ENCODE measurements at places on chromosomes 16 and 17.

- DNase-seq: no peak
These were observed 178.6 kb downstream of the CPPED1 start for GRCh38 chr16:12625068-12625467.

DNA sequence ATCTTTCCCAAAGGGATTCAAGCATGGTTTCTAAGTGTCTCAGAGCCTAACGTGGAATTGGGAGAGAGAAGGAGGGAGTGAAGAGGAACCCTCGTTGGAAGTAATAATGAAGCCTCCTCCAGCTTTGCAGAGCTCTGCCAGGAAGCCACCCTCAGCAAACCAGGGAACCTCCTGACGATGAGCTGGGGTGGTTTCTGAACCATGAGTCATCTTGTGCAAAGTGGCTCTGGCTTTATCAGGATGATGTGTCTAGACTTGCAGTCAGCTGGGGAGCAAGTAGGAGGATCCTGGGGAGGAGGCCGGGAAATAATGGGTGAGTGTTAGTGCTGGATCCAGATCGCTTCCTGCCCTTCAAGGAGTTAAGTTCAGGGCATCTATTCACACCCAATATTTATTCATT, 191.7 kb upstream of the RBFOX1 start:
- no peak for DNase-seq

DNA sequence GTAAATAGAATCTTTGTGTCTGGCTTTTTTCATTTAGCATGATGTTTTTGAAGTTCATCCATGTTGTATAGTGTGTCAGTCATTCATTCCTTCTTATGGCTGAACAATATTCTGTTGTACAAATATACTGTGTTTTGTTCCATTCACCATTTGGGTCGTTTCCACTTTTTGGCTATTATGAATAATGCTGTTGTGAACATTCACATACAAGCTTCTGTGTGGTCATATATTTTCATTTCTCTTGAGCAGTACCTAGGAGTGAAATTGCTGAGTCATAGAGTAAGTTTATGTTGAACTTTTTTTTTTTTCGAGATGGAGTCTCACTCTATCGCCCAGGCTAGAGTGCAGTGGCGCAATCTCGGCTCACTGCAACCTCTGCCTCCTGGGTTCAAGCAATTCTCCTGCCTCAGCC, 32.3 kb upstream of the TAOK1 start:
- DNase-seq: no peak

DNA sequence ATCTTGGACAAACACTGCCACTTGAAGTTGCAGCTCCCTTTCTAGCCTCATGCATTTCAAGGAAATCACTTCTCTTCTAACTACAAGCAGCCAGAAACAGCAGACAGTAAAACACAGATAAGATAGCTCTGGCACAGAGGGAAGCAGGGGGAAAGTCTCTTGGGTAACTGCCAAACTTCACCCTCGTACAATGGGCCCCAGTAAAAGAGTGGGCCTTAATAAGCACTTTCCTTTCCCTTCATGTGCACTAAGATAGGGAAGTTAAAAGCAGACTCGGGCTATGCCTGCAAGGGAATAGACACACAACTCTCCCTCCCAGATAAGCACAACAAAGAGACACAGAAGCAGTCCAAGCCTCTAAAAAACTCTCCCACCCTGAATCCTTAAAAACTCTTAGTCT, 4.2 kb upstream of the KRTAP4-5 start:
- DNase-seq: no peak

GRCh38 chr16:65634291-65634690, 512.4 kb upstream of the CDH11 start:
- DNase-seq: no peak

GRCh38 chr17:68035131-68035522, 408 bp upstream of the KPNA2 start:
- no peak for DNase-seq

DNA sequence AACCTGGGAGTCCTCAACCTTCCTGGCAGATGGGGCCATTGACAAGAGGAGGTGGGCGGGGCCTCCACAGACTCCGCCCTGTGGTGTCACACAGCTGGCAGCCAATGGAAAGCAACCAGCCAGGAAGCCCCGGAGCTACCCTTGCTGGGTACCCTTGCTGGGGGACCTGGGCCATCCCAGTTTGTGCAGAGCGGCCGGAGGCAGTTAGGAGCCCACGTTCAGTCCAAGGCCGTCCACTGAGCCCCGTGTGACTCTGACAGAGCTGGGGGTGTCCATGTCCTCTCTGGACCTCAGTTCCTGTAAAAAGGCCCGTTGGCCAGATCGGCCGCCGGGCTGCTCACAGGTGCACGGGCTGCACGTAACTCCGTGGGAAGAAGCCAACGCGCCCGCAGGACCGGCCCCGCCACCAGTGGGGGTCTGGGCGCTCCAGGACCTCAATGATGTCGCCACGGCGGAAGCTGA, 17.1 kb upstream of the FAM83G start:
- DNase-seq: peak; percentile 21

DNA sequence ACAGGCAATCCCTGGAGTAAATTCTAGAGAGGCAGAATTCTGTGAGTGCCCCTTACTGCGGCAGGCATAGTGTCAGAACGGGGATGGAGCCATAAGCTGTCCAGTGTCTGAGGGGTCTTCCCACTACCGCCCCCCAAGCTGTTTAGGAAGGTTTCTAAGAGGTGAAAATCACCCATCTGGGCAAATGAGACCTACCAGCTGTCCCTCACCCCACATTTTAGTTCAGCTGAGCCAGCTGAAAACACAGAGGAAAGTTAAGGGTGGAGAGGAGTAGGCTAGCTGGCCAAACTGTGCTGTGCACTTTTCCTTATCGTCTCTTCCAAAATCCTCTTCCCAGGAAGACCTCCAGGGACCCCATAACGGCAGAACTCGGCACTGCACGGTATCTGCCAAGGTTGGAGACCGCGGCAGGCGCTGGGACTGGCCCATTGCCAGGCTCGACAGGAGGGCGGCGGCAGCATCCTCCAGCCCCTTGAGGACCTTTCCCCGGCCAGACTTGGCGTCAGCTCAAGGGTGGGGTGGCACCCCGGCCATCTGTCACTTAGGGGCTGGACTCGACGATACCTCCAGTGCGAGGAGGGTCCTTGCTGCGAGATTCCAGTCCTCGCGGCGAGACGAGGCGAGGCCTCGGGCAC, 955 bp downstream of the ACLY start:
- peak; percentile 54 for DNase-seq

DNA sequence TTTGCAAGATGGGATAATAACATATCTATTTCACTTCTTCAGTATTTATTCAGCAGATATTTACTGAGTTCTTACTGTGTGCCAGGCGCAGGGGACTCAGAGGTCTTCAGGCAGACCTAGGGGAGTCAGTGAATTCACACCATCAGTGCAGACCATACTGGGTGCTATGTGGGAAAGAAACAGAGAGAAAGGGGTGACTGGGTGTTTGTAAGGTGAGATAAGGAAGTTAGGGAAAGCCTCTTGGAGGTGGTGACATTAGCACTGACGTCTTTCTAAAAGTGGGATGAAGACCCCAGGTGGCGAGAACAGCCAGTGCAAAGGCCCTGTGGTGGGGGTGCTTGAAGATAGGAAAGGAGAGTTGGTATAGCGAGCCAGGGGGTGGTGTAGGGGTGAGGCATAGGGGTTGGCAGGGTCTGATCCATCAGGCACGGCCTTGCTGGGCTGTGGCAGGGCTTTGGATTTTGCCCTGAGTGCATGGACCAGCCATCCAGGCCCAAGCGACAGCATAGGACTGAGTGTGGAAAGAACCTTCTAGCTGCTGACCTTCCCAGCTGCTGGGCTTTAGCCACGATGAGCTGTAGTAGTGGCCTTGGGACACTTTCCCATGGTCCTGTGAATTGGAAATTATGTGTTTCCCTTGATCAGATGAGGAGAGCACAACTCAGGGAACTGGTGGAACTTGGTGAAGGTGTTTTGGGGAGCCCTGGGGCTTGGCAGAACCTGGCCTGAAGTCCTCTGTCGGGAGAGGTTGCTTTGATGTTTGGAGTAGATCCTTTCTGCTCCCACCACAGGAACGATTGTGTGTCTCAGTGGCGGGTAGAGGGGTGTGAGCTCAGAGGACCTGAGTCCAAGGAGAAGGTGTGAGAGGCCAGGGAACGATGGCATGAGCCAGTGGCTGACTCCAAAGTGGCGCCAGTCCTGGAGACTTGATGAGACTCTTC, 3.9 kb upstream of the SOCS1 start:
- no peak for DNase-seq

GRCh38 chr16:10504404-10504885, 76.0 kb downstream of the EMP2 start:
- no peak for DNase-seq

GRCh38 chr16:11539641-11540050, 47.1 kb downstream of the LITAF start:
- DNase-seq: no peak

GRCh38 chr17:40322358-40323315, 13.7 kb downstream of the RARA start:
- peak; percentile 76 for DNase-seq

- DNase-seq: peak; percentile 90
These were observed 34.1 kb upstream of the SLC38A10 start for GRCh38 chr17:81328978-81329926.

DNA sequence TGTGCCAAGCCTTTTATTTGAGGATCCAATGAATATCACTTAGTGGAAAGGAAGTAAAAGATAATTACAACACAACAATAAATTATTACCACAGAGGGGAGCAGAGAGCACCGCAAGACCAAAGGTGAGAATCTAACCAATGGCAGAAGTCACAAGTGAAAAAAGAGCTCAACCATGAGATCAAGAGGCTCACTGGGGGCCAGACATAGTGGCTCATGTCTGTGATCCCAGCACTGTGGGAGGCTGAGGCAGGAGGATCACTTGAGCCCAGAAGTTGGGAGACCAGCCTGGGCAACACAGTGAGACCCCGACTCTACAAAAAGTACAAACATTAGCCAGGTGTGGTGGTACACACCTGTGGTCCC, 17.7 kb downstream of the ANKRD11 start:
- no peak for DNase-seq

DNA sequence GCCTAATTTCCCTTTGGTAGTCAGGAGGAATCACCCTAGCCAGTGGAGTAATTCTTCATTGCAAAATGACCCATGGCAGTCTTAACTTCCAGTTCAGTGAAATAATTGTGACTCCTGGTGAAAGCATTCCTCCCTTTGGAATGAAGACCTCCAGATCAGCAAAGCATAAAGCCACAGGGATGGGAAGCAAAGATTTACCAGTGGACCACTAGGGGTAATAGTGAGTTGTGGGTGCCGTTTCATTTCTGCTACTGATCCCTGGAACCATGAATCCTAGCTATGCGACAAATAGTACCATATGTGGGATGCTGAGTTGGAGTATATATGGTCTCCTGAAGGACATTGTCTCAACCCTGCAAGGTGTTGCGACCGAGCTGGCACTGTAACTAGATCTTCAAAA, 13.7 kb downstream of the DYNLL2 start:
- DNase-seq: peak; percentile 20

DNA sequence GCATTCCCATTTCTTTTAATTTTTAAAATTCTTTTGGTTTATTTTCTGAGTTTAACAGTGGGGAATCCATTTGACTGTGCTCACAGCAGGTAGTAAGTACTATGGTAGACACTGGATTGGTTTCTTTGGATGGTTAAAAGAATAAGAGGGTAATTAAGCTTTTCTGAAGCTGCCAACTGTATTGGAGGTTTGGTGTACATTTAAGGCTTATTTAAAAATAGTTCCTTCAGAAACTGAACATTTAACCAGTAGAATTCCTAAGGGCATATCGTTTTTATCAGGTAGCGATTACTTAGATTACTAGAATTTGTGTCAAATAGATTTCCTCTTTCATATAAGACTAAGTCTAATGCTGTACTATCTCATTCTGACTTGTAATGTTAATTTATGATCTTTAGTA, 162.4 kb downstream of the PPM1E start:
- no peak for DNase-seq

DNA sequence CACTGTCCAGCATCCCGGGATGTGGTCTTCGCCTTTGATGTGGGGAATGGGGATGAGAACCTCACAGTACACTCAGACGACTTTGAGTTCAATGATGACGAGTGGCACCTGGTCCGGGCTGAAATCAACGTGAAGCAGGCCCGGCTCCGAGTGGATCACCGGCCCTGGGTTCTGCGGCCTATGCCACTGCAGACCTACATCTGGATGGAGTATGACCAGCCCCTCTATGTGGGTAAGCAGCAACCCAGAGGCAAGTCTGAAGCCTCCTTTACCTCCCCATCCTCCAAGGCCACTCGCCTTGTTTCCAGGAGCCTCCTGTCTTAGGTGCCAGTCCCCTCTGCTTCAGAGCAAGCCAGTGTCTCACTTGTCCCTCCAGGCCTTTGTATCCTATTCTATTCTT, 10.2 kb downstream of the CNTNAP1 start:
- DNase-seq: no peak
